Nephron progenitor cell (in vitro differentiated cells): ENCODE measurements at places on chromosomes 7 and 10.

- DNase-seq: no peak
These were observed 144.3 kb downstream of the WNT2 start for GRCh38 chr7:117178600-117178999.

GRCh38 chr7:106419455-106420182, 134.8 kb upstream of the NAMPT start:
- DNase-seq: no peak

GRCh38 chr7:150314639-150315239, 8.4 kb upstream of the LRRC61 start:
- no peak for DNase-seq

- no peak for DNase-seq
These were observed 118.1 kb downstream of the PRKCQ start for GRCh38 chr10:6461961-6462360.

GRCh38 chr7:95886501-95887090, 114.2 kb downstream of the DYNC1I1 start:
- no peak for DNase-seq

GRCh38 chr7:105376908-105377533, 11.7 kb downstream of the SRPK2 start:
- no peak for DNase-seq

DNA sequence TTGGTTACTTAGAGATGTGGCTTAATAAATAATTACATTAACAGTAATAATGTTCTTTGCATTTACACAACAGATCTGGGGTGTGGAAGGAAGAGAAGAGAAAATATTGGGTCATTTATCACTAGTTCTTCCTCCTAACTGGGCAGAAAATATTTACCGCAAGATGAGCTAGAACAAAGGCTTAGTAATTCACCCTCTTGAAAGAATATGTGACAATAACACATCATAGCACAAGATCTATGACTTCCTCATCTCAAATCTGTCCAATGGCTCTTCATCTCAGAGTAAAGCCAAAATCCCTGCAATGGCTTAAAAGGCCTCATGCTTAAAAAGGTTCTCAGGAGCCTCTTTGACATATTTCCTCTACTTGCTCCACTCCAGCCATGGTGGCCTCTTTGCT, 178.6 kb downstream of the ZNF438 start:
- DNase-seq: no peak

GRCh38 chr7:112271162-112271561, 64.7 kb downstream of the ZNF277 start:
- DNase-seq: no peak

- DNase-seq: no peak
These were observed 28.5 kb upstream of the CROT start for GRCh38 chr7:87316846-87317552.

DNA sequence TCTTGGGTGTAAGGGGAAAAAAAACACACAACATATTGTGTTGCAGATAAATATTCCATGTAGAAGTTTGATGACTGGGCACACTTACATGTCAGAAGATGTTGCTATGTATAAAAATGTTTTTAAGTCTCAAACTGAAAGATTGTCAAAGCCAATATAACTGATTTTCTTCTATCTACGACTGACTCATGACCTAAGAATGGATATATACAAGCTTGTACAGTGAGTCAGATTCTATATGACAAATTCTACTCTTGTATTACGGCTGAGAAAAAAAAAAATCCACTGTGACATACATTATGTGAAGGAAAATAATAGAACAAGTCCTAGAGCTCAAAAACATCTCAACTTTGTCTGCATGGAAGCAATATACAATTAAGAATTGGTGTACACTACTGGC, 343.0 kb upstream of the PCDH15 start:
- no peak for DNase-seq

GRCh38 chr7:50827281-50827680, 44.6 kb upstream of the GRB10 start:
- DNase-seq: no peak

- no peak for DNase-seq
These were observed 33.3 kb upstream of the FGFR2 start for GRCh38 chr10:121631365-121632029.

GRCh38 chr7:115831371-115831770, 199.2 kb downstream of the TFEC start:
- no peak for DNase-seq

DNA sequence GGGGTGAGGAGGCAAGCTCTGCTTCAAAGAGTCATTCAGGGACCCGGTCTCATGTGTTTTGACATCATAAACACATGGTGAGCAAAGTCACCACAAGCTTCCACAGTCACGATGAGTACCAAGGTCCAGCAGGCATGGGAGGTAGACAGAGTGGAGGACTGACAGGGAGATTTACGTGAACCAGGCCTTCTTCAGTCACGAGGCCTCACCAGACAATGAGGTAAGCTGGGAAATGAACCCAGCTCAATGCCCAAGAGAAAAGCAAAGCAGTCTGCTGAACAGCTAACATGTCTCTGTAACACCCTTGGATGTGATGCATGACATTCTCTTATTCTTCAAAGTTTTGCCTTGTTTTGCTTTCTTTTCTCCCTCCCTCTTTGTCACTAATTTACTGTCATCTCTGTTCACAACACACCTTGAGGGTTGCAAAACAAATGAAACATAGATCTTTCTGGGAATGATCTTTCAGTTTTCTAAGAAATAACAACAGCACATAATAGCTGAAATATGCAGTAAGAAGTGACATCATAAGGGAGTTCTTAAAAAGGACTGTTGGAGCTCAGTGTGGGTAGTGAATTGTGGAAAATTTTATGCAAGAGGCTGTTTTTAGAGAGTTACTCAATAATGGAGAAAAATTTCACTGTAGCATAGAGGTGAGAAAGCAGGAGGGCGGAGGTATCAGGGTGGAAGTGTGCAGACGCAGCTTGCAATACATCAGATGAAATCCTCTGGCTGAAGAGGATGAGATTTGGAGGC, 9.0 kb downstream of the PPP1R17 start:
- no peak for DNase-seq

DNA sequence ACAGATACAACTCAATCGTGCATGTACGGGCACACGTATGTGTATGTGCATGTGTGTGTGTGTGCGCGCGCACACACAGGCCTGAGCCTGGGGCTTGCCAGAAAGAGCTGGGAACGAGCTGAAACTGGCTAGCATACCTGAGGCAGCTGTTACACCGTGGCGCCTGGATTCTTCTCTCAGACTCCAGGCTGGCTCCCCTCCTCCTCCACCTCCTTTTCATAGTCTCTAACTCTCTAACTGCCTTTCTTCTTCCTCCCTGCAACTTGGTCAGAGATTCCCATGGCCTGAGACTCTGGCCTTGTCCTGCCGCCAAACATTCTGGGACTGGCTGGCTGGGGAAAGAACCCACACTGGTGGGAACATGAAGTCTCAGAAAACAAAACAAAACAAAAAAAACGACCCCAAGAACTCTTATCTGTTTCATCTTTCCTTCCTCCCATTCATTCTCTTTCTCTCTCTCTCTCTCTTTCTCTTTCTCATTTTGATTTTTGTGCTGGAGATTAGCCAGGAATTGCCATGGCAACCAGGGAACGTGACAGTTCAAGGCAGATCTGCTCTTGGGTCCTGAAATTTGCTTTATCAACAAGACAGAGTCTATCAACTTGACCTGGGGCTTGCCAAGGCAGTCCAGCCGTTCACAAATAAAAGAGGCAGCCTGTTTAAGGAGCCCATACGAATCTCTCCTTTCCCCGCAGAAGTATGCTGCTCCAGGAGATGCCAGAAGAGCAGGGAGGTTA, 76.8 kb upstream of the SEM1 start:
- DNase-seq: no peak

- DNase-seq: no peak
These were observed 34.3 kb downstream of the NAPEPLD start for GRCh38 chr7:103114576-103115008.

GRCh38 chr7:100893910-100894721, 1.6 kb downstream of the ACHE start:
- DNase-seq: no peak

- no peak for DNase-seq
These were observed 341.7 kb downstream of the PRPF18 start for GRCh38 chr10:13928451-13928850.

DNA sequence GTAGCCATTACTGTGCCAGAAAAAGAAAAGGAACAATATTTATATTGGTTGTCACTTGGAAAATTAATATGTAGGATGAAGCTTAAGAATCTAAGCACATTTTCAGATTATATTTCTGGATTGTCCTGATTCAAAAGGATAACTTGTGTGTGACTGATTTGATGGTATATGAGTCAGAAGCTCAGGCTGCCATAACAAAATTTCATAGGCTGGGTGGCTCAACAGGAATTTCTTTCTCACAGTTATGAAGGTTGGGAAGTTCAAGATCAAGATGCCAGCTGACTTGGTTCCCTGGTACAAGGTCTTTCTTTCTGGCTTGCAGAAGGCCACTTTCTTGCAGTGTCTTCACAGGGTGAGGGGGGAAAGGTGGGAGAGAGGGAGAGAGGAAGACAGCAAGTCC, 108.5 kb downstream of the ST7 start:
- no peak for DNase-seq

GRCh38 chr10:15363031-15363430, 8.1 kb downstream of the FAM171A1 start:
- DNase-seq: no peak

DNA sequence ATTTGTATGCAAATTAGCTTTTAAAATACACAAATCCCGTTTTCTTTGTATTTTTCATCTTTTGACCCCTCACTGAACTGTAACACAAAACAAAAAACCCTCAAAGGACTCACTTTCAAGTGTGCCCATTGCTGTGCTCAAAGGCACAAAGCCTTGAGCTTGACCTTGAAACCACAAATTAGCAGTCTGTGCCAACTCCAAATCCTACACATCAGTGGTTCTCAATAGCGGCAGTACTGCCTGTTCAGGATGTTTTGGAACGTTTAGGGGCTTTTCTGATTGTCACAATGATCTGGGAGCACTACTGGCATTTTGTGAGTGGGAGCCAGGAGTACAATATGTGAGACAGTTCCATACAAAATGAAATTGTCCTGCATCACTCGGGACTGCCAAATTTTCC, 55.5 kb downstream of the KDM7A start:
- no peak for DNase-seq

DNA sequence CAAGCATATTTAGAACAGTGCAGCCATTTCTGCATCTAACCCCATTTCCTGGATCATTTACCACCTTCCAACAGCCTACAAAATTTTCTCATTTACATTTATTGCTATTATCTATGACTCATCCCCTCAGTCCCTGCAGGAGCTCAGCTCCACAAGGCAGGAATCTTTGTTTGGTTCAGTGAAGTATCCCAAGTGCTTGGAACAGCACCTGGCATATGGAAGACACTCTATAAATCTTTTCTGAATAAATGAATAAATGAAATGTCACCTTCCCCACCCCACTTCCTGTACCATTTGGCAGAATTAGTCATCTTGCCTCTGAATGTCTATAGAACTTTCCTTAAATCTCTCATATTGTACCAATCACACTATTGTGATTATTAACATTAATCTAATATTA, 110.7 kb downstream of the HIP1 start:
- DNase-seq: no peak

DNA sequence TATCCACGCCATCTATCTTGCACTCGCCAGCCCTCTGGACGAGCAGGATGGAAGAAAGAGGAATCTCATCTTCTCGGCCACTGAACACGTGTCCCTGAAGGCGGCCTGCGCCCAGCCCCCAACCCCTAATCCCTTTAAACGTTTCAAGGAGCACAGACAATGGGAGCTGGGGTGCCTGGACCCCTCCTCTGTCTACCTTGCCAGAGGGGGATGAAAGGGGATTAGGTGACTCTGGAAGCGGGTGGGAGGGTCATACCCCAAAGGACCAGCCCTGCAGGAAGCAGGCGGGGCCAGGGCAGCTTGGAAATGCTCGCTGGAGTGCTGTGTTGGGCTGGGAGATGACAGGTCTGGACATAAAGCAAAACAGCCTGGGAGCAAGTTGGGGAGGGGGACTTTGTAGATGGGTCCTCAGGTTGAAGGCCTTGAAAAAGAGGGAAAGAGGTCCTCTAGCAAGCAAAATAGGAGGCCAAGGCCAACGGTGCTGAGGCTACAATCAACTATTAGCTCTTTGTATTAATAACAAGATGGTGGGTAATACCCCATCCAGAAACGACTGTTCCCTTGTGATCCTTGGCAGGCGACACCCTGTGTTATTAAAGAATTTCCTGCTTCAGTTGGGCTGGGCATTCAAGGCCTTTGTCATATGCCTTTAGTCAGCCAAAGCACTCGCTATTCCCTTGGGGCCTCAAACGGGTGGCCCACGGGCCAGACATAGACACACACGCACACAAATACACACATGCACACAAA, 126.5 kb upstream of the UNC5B start:
- DNase-seq: no peak

- DNase-seq: no peak
These were observed at the start of gene GPNMB for GRCh38 chr7:23246555-23246954. Gene GPNMB (plus strand): TSS chr7:23246775. CDS start chr7:23246858, 83 bp downstream.

DNA sequence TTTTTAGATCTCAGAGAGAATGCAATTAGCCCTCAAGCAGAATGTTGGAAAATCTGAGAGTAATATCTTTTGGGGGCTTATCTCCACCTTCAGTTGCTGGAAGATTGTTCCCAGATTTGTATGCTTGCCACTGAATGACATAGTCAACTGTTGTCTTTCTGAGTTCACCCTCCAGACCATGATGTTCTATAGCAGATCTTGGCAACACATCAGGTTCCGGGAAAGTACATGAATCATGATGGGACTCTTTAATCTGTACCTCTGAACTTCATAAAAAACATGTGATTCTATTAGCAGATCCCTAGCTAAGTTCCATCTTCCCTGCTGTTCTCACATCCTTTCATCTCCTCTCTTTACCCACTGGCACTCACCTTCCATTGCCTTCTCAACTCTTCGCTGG, 68.9 kb downstream of the PLCE1 start:
- DNase-seq: no peak

- DNase-seq: no peak
These were observed 201.2 kb downstream of the KCNMA1 start for GRCh38 chr10:77436257-77436975.

DNA sequence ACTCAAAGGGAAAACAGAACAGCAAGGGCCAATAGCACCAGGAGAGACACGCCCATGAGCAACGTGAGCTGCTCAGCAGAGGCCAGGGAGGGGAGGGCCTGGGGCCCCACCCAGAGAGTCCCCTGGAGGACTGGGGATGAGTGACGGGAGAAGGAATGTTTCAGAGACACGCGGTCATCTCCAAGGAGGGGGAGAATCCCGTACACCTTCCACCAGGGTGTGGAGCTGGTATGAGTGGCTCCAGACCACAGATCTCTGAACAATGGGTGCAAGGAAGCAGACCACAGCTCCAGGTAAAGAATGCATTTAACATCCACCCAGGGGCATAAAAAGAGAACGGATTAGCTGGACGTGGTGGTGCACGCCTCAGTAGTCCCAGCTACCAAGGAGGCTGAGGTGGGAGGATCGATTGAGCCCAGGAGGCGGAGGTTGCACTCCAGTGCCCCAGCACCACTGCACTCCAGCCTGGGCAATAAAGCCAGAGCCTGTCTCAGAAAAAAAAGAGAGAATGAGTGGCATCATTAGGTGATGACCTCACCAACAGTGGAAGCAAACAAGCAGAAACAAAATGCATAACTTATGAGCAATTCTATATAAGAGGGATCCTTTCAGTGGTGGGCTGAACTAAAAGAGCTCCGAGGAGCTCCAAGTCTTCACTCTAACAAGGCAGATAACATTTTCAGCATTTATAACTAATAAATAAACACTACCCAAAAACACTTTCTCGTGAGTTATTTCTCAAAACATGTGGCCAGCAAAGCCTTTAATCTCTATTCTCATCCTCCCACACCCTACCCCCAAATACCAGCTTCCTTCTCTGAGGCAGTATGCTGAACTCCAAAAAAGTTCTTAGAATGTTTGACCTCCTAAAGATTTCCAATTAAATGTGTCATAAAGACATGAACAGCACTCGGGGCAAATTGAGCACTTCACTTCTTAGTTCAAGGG, 12.5 kb downstream of the PSAP start:
- no peak for DNase-seq

- DNase-seq: no peak
These were observed 377.1 kb downstream of the HPSE2 start for GRCh38 chr10:98858525-98858924.
